NCI-H2107 (cell line): ENCODE measurements at places on chromosomes 1 and 21.

DNA sequence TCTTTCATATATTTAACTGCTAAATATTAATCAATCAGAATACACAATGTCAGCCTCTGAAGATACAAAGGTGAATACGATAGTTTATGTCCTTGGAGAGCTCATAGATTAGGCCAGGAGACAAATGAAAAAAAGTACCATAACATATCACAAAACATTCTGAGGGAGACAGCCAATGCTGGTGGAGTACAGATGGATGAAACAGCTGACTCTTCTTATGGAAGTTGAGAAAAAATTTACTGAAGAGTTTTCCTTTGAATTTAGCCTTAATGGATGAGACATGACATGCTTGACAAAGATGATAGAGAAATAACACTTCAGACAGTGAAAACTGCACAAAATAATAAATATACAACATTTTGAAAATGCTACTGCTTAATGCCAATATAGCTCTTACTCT is 193.5 kb downstream of the PDE4B start:
- no peak for DNase-seq

DNA sequence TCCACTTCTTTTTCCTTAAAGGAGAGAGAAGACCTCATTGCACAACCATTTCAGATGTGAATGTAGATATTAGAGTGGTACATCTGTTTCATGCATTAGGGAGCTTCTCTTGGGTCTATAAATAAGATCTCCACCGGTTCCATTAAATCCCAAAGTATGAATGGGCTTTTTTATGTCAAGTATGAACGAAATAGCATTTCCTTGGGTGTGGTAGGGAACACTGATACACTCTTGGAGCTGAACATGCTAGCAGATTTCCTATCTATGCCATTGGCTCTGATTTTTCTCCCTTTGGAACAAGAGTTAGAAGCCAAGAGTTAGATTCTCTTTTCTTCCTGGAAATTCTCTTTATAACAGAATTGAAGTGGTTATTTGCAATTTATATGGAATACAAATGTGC is 245.6 kb upstream of the ADAMTS5 start:
- no peak for DNase-seq

DNA sequence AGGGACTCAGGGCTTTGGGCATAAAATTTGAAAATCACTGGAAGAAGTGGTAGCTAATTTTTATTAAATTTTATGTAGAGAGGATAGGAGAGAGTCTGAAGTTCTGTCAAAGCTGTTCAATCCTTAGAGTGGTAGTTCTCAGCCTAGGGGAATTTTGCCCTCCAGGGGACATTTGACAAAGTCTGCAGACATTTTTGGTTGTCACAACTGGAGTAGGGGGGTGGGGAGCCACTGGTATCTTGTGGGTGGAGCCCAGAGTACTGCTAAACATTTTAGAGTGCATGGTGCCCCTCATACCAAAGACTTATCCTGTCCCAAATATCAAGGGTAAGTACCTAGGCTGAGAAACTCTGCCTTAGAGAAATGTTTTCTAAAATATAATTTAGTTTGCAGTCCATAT is 30.2 kb downstream of the RASAL2 start:
- DNase-seq, result no peak

DNA sequence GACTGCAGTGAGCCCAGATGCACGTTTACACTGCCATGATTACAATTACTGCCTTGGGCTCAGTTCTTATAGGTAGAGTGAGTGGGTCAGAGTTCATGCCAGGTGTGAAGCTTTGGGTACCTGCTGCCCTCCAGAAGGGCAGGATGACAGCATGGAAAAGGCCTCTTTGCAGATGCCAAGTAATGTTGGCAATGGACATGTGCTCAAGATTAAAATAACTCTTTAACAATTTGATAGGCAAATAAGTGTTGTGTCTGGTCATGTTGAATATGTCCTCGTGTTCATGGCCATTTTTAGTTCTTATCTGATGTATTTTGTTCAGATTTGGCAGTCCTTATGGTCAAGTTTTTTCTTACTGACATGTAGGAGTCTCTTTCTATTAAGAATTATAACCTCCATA is 34.8 kb downstream of the S100B start:
- no peak for DNase-seq

- no peak for DNase-seq
Measured at GRCh38 chr1:106458866-106459265, 597.6 kb upstream of the PRMT6 start.

- no peak for DNase-seq
Measured at GRCh38 chr1:4710592-4711415, 56.4 kb downstream of the AJAP1 start.

DNA sequence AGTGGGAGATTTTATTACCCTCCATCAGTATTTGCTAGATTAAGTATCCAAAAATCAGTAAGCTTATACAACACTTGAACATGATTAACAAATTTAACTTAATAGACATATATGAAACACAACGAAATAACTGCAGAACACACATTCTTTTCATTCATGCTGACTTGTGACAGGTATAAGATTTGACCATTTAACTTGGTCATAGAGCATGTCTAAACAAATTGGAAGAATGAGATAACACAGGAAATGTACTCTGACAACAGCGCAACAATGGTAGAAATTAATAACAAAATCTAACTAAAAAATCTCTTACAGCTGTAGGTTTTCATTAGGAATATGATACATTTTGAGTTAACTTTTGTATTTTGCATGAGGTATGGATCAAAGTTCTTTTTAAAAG is 62.4 kb upstream of the TTLL7 start:
- no peak for DNase-seq

GRCh38 chr1:80987824-80988223 is 812.9 kb upstream of the ADGRL2 start:
- no peak for DNase-seq

DNA sequence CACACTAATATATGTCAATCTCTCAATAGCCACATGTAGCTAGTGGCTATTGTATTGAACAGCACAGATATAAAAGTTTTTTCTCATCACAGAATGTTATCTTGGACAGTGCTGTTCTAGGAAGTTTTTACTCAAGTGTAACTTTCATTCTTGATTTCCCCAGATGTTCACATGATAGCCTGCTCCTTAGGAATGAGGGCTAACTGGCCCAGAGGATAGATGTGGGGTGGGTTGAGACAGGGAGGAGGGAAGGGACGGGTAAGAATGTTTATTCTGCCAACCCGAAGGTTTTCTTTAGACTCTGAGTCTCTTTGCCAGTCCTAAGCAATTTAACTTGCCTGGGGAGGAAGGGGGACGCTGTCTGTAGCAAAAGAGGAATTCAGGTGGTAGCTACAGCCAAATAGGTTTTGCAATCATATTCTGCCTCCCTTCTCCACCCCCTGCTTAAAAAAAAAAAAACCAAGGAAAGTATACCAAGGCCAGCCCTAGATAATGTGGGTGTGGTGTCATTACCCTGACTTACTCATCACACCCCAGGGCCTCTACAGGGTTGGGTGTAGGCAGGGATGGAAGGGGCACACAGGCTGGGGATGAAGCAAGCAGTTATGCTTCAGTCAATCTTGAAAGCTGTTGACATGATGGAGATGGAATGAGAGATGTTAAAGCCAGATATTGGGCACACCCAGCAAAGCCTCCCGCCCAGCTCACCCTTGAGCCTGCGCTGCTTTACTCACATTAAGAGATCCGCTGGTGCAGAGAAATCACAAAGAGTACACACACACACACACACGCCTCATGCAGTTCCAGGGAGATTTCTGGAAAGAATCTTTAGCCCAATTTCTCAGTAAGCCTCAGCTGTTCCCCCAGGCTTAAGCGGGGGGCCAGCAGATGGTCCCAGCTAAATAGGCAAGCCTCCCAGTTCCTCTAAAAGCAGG is 59.9 kb downstream of the PLXNA2 start:
- DNase-seq, result no peak

DNA sequence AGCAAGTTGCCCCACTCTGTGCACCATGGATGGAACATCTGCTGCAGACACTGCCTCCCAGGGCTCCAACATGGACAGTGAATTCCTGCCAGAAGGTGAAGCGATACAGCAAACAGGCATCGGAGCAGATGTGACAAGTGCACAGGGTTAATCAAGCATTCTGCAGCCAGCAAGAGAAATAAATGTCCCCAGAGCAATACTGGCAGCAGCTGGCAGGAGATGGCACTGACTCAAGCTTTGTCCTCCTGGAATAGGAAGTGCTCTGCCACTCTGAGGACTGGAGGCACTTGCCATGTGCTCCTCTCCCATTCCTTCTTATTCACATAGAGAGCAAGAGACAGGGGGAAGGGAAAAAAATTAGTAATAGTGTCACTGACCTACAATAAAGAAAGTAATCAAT is 402.7 kb upstream of the DAB1 start:
- DNase-seq, result no peak

GRCh38 chr1:205442051-205442725 is 13.7 kb downstream of the BLACAT1 start:
- no peak for DNase-seq

DNA sequence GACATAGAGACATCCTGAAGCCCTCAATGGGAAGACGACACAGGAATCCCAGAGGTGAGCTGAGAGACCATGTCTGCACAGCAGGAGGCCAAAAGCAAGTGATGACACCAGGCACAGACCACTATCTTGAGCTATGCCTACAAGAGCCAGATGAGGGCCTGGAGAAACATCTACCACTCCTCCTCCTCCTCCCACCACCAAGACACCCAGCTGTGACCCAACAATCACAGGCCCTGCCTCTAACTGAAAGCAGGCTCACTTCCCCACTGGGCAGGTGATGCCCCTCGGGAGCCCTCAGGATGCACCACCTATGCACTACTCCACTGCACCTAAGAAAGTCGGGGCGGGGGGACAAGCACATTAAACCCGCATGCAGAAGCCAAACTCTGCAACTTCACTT is 16.5 kb downstream of the TADA1 start:
- no peak for DNase-seq

DNA sequence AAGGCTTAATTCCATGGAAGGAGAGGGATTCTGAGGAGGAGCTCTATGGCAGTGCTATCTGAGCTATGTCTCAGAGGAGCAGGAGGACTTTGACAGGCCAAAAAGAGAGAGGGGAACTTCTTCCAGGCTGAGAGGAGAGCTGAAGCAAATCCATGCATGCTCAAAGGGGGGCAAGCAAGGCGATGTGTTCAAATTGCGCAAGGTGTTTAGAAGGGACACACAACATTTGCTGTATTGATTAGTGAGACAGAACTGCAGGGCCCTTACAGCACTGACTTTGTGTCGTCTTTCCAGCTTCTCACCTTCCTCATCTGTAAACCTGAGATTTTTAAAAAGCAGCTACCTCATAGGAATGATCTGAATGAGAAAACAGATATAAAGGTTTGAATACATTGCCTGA is 145.3 kb downstream of the DAB1 start:
- DNase-seq, result no peak

GRCh38 chr1:167905182-167905581 is 8.8 kb downstream of the ADCY10 start:
- peak; percentile 12 for DNase-seq
